ENCODE measurements at places on chromosomes 5 and 9.

- DNase-seq = no peak
Observed at GRCh38 chr5:157603333-157604190, 28.0 kb upstream of the ADAM19 start.

- no peak for DNase-seq
Observed at GRCh38 chr9:93225417-93225816, 41.5 kb downstream of the WNK2 start.

DNA sequence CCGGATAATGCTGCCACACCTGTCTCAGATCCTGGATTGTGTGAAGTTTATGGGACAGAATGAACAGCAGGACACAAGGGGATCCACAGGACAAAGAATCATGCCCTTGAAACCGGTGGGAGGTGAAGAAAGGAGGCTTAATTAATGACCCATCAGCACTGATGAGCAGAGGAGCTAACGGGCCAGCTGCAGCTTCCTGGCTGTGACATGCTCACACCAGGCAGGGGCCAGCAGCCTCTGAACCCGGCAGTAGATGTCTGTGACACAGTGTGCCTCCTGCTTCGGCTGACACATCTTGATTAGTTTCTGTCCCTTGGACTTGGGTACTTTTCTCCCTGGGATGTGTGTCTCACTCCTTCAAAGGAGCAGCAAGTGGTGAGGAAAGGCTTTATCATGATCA lies 328.8 kb upstream of the BRINP1 start:
- DNase-seq = no peak

DNA sequence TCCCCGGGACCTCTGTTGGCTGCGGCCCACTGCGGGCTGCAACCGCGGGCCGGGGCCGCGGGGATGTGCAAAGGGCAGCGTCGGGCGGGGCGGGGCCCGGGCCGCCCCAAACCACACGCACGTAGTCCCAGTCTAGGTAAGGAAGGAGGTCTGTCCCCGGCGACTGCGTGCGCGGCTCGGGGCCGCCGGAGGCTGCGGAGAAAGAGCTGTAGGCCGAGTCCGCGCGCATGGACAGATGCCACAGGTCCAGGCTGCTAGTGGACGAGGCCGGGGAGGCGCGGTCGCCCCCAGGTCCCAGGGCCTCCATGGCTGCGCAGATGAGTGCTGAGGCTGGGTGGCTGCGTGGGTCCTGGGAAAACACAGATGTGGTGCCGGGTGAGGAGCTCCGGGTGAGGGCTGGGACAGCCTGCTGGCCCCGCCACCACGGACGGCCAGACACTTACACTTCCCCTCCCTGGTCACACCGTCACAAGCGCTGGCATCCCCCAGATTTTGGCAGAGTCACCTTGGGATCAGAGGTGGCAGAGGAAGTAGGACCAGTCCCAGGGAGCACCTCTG lies 4.5 kb downstream of the SHROOM1 start:
- no peak for DNase-seq

DNA sequence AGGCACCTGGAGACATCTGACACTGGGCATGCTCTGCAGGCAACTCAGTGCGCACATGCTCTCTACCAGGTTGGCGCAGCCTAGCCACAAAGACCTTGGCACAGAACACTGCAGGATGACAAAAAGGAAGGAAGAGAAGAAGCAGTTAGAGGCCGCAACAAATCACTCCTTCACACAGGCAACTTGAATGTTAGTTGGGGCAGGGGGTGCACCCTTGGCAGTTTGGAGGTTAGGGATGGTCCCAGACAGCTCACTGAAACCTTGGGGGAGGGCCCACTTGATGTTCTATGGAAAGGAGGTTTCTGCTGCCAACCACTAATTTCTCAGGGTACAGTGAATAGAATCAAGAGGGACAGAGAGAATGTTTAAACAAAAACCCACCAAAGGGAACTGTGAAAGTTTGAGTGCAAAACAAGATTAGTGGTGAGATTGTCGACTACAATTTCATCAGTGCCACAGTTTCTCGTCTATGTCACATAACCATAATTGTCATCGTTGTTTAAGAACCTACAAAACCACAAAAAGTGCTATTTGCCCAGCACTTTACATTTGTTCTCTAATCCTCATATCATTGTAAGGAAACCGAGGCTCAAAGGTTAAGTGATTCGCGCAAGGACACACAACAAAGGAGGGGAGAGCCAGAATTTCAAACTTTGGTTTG lies 48.7 kb downstream of the FBXW11 start:
- no peak for DNase-seq

- DNase-seq = no peak
Observed at GRCh38 chr5:100550531-100551051, 15.4 kb downstream of the FAM174A start.

GRCh38 chr5:75510836-75511434 lies 494 bp downstream of the CERT1 start:
- DNase-seq = peak; percentile 26

GRCh38 chr9:79369676-79370075 lies 202.1 kb upstream of the TLE4 start:
- DNase-seq = no peak

DNA sequence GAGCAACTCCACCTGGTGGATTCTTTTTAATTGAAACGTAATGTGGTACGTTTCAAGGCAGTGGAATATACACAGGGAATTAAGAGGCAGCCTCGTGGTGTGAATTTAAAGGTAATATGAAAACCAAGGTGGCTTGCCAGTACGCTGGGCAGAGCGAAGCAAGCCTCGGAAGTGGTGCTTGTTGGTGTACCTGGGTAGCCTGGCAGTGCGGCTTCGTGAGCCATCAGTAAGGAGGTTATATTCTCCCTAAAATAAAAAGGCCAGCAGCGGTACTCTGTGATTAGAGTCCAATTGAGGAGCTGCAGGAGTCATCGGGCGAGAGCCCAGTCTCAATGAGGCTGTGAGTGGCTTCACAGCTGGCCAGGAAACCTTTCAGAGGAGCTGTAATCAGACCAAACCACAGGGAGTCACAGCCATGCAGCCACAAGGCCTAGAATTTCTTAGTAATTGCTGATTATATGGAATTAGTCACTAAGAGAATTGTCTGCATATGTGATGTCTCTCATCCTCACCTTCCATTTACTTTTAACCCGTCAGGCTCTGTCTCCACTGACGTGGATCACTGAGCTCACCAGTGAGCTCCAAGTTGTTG lies 57.7 kb downstream of the DCP2 start:
- no peak for DNase-seq

DNA sequence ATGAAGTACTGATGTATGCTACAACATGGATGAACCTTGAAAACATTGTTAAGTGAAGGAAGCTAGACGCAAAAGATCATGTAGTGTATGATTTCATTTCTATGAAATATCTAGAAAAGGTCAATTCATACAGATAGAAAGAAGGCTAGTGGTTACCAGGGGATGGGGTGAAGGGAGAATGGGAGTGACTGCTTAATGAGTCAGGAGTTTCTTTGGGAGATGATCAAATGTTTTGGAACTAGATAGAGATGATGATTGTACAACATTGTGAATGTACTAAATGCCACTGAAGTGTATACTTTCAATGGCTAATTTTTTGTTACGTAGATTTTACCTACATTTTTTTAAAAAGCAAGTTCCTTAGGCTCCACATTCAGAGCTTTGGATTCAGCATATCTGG lies 14.9 kb upstream of the DELE1 start:
- no peak for DNase-seq

- no peak for DNase-seq
Observed at GRCh38 chr9:111094958-111095357, 56.7 kb upstream of the LPAR1 start.

DNA sequence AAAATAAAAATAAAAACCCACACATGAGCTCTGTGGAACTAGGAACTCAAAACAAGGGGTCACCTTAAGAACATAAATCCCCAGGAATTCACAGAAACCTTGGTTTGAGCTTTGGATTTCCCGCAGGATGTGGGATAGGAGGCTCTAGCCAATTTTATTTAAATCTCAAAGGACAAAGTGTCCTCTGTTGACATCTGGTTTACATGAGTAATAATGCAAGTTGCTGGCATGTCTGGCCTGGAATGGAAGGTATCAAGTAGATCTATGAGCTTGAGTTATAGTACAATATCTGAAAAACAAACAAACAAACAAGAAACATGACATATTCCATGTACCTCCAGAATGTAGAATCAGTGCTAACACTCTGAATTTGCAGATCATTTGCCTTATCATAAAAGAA lies 94.2 kb upstream of the SLIT3 start:
- DNase-seq = no peak

GRCh38 chr9:116653348-116654058 lies 33.6 kb upstream of the TRIM32 start:
- DNase-seq = no peak

- DNase-seq = no peak
Observed at GRCh38 chr5:18090177-18090576, 455.9 kb downstream of the TAF11L14 start.

- no peak for DNase-seq
Observed at GRCh38 chr5:109247986-109248385, 161.8 kb downstream of the PJA2 start.

- DNase-seq = no peak
Observed at GRCh38 chr9:2359891-2360471, 261.6 kb upstream of the VLDLR start.

GRCh38 chr5:33422191-33422590 lies 18.6 kb upstream of the TARS1 start:
- no peak for DNase-seq

DNA sequence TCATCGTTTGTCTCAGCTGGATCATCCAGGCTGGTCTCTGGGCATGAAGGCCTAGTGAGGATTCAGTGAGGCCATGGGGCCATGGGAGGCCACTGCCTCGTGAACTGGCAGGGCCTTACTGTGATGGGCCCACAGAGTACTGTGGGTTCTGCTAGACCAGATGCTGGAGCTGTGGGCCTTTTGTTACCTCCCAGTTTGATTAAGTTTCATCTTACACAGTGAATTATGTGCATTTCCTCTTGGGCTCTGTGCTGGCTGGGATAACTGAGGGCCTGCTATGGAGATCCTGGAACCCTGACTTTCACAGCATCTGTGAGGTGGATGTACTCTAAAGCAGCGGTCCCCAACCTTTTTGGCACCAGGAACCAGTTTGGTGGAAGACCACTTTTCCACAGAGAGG lies 19.7 kb upstream of the SLC25A48 start:
- DNase-seq = no peak

DNA sequence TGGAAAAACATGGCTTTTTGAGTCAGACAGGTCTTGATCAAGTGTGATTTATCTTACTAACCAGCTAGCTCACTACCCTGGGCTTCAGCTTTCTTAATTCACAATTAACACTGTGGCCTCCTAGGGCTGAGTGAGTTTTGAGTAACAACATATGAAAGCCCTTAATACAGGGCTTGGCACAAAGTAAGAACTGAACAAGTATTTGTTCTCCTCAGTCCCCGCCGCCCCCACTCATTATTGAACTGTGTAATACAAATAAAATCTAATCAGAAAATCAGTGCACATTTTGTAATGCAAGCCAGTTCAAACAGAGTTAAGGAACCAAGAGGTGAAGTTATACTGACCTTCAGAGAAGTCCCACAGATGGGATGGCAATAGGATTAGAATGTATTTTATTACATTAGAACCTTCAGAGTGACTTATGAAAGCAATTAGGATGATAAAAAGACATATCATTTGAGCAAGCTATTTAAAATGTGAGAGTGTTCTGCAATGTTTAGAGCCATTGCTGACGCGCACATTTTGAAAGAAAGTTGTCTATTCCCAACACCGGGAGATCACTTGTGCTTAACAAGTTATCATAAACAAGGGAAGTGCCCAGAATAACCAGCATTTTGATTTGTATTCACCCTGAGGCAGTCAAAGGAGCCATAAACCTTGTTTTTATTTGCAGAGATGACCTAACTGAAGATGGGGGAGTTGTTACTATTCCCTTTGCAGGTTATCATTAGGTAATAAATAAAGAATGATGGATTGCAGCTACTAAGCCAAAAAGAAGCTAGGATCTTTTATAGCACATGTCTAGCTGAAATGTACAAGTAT lies 19.4 kb downstream of the ADAMTS16 start:
- no peak for DNase-seq

DNA sequence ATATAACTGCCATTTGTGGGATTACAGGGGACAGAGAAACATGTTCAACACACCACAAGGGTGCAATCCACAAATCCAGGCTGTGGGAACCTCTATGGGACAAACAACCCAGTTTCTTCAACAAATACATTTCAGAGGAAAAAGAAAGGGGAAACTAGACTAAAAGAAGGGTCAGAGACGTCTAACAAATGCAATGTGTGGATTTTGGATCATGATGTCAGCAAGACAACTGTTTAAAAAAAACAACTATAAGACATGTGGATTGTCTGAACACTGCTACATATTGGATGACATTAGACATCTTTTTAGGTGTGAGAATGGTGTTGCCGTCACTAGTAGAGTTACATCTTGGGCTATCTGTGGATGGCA lies 3.9 kb upstream of the RALGDS start:
- no peak for DNase-seq

DNA sequence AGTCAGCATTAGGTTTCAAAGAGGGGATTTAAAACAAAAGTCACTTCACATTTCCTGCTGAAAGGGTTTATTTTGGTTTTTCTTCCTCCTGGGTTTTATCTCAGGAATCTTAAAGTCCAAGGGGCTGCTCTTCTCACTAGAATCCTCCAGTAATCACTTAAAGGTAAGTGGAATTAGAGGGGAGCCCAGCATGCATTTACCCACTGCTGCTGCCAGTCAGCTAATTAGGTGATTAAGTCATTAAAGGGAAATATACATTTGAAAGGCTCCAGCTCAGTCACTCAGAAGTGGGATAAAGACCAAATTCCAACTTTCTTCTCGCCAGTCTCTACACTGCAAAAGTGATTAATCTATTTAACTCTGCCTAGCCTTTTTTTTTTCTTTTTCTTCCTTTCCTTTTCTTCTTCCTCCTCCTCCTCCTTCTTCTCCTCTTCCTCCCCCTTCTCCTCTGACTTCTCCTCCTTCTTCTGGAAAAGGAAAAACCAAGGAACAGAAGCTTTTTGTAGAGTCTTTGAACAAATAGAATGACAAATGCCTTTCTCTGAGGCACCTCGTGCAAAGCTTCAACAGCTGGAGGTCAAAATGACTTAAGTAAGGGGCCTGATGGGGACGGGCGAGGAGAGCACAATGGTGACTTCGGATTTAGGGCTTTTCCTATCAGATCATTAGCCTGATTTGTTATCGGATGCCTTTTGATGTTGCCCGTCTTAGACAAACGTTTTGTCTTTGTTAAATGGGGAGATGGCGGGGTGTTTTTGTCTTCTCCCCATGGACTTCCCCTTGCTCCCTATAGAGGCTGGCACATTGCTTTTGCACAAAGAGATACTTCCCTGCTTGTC lies 617.6 kb downstream of the IRX1 start:
- no peak for DNase-seq

- DNase-seq = no peak
Observed at GRCh38 chr5:89513299-89514044, 630.5 kb upstream of the MEF2C start.
